Activated CD4-positive, alpha-beta T cell treated with anti-CD3 and anti-CD28 coated beads, Interleukin-2, Interleukin-6, amounts not matched to agents 100 ng/mL and 50 ng/mL, durations not matched to agents 16 hours and 8 hours (primary cell): ENCODE measurements at places on chromosomes 3 and 15.

DNA sequence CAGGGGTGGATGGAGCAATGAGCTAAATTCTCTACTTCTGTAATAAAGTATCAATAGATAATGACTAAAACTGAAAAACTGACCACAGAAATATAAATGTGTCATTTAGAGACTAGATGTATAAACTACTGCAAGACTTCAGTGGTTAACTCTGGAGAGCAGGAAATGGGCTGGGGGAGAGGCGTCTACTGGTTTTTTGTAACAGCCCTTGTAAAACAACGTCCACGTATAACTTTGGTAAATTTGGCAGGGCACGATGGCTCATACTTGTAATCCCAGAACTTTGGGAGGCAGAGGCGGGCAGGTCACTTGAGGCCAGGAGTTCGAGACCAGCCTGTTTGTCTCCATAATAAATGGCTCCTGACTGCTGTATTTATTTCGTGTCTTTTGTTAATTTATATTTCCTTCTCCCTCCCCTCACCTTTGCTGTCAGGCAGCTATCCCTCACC, 12.5 kb downstream of the RAB27A start:
- DNase-seq: peak; percentile 91

DNA sequence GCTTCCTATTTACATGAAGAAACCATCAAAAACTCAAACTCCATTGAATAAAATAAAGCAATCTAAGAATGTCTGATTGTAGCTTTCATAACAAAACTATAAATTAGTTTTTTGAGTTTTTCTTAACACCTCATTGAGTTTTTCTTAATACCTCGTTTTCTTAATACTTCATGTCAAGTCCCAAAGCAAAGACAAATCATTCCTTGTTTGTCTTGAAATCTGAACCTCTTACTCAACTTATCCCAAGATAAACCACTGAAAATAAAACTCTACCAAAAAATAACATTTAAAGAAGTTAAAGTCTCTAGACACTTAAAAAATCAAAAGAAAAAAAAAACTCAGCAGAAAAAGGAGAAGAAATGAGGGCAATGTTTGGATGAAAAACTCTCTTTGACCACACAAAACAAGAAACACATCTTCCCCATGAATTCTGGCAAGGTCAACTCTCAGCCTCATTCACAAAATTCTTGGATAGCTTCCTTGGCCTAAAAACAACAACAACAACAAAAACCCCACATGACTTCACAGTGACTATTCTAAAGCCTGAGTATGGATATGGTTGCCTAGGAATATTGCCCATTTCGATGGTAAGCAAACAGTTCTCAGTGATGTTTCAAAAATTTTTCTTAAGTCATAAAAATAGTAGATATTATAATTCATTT, 38.2 kb downstream of the TMCC1 start:
- no peak for DNase-seq

DNA sequence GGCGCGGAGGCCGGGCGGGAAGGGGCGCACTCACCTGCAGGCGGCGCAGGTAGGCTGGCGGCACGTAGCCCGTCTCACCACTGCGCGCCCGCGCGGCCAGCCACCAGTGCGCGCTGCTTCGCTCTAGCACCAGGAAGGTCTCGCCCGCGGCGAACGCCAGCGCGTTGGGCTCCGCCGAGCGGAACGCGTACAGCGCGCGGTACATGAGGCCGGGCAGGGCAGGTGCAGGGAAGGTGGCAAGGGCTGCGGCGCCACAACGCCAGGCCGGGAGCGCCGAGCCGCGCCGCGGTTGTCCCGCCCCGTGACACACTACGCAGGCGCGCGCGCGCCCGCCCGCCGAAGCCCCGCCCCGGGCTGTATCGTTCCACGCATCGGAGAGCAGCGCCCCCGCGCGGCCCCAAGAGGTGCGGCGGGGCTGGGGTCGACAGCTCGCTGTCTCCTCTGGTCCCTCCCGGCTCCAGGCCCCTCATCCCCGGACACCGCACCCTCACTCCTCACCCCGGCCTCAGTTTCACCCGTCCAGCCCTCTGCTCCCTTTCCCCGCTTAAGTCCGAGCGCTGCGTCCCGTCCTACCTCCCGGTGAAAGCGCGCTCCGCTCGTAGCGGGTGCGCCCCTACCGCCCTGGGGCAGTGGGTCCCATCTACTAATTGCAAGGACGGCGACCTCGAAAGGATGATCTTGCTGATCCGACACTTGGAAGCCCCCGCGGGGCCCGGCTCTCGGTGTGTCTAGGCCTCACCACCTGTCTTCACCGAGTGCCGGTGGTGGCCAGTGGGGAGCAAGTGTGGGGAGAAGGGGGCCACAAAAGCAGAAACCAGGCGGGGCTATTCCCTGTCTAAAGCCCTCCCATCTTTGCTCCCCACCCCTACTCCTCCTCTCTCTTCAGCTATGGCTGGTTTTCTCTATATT, at the start of gene NCKIPSD:
TSS of gene NCKIPSD (minus strand) at position 313 of the 909 bp plus-strand sequence. CDS start at position 205, 108 bp downstream.
- peak; percentile 96 for DNase-seq

DNA sequence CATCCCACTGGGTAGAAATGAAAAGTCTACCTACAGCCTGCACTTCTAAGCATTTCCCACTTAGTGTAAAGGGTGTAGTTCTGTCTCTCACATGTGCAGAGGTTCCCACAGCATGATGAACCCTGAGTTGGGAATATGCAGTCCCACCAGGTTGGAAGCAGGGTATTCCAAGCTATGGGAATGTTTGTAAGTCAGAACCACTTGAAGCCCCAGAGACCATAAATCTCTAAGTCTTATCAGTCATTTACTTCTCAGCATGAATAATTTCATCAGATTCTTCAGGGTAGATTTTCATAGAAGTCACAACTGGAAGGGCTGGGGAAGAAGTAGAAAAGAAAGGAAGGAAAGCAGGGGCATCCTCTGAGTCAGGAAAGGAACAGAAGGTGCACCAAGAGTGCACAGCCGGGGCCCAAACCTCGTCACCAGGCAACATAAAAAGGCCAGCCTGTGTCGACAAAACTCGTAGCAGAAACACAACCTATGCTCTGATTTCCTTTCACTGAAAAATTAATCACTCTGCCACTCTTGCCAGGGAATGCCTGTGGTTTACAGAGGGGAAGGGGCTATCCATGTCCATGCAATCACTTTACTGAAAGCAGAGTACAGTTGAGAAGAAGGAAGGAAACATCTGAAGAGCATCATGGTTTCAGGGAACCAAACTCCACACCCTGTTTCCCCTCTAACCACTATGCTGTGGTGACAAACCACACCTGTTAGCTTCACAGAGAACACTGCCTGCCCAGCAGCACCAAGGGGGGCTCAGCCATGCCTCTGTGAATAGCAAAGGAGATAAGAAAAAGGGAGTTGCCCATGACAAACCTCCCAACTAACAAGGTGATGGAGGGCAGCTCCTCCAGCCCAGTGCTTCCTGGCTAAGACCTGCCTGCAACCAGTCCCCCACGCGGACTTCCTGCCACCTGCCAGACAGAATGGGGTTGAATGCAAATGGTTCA, 40.5 kb downstream of the SH3BP5 start:
- peak; percentile 78 for DNase-seq

DNA sequence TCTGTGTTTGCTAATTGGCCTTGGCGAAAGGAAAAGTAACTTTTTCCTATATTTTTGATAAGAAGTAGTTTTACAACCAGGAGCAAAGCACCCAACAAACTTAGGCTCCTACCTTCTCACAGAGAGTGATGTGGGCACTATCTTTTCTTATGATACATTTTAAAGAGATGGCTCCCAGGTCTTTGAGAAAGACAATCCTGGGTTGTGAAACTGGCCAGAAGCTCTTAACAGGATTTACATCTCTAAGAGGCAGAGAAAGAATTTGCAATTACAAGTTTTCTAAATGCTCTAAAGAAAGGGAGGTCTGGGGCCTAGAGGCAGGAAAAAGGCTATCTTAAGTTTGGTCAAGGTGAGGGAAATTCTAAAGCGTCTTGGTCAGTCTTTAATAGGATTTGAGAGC, 609.7 kb downstream of the VGLL3 start:
- no peak for DNase-seq

- no peak for DNase-seq
These were observed 69.9 kb downstream of the SYNM start for GRCh38 chr15:99174567-99175395.
